ENCODE measurements at places on chromosomes 12 and 14.

- DNase-seq, result no peak
Measured at GRCh38 chr12:20508962-20509361, 140.6 kb downstream of the PDE3A start.

DNA sequence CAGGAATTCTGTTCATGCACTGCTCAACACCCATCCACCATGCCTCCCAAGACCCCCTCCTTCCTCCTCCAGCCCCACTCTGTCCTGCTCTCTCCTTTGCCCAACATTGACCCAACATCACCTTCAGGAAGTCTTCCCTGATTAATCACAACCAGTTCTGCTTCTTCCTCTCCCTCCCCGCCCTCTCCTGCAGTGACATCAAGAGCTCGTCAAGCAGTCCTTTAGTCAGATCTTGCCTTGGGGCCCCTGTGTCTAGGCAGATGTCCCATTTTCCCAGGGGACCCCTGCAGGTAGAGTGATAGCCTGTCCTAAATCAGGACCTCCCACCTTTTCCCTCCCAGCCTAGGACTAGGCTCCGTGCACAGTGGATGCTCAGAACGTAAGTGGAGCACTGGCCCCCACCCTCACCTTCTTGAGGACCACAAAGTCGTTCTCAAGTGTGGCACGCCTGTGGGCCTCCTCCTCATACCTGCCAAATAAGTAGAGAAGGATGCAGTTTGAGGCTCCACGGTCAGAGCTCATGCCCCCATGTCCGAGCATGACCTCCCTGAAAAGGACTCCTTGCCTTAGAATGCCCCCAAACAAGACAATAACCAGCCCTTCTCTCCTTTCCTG is 2.3 kb downstream of the KRT78 start:
- DNase-seq, result no peak

- DNase-seq, result no peak
Measured at GRCh38 chr14:61547186-61548069, 147.9 kb upstream of the HIF1A start.

- DNase-seq, result no peak
Measured at GRCh38 chr12:91513313-91513712, 330.7 kb upstream of the DCN start.

GRCh38 chr14:100651999-100652508 is 64.8 kb upstream of the BEGAIN start:
- DNase-seq, result no peak

- no peak for DNase-seq
Measured at GRCh38 chr12:113136128-113136989, 798 bp upstream of the RASAL1 start.

GRCh38 chr12:98656289-98657101 is 11.4 kb downstream of the APAF1 start:
- DNase-seq, result no peak

GRCh38 chr14:68704736-68705720 is 87.8 kb downstream of the ZFP36L1 start:
- DNase-seq, result no peak

GRCh38 chr14:90658541-90658967 is 157.7 kb downstream of the TTC7B start:
- no peak for DNase-seq

- DNase-seq, result no peak
Measured at GRCh38 chr12:5451251-5451650, 19.3 kb downstream of the NTF3 start.

- no peak for DNase-seq
Measured at GRCh38 chr14:104125011-104125410, 13.4 kb upstream of the KIF26A start.

DNA sequence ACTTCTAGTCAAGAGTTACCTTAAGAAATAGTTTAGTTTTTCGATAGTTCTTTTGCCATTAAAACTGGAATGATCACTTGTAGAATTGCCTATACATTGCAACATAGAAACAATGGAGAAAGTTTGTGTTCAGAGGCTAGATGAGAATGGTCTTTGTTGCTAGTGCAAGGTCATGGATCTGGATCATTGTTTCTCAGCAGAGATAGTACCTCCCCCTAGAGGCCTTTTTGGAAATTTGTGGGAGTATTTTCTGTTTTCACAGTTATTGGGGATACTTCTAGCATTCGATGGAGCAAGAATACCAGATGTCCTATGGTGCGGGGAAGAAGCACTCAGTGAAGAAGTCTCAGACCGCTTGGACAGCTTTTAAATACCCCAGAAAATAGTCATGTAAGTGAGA is 138.8 kb upstream of the HMGA2 start:
- DNase-seq, result no peak

GRCh38 chr14:106276326-106277267 is 750.2 kb downstream of the TMEM121 start:
- DNase-seq, result no peak

- no peak for DNase-seq
Measured at GRCh38 chr12:122958198-122958888, 7.9 kb downstream of the ABCB9 start.

DNA sequence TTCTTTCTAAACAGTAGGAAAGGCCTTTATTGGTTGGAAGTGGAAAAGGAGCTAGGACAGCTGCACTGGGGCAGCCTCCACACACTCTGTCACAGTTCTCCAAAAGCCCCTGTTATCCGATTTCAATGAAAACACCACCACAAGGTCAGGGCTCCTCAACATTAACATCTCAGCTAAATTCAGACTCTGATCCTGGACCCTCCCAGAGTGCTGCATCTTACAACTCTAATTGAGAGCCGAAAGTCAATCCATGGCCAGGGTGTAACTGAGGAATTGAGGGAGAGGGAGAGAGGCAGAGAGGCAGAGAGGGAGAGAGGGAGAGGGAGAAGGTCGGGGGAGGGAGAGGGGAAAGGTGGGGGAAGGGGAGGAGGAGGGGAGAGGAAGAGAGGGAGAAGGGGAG is 32.1 kb downstream of the DICER1 start:
- no peak for DNase-seq

GRCh38 chr14:61179061-61179690 is 102.0 kb downstream of the TMEM30B start:
- no peak for DNase-seq

GRCh38 chr12:23847857-23848256 is 101.6 kb downstream of the SOX5 start:
- no peak for DNase-seq

- no peak for DNase-seq
Measured at GRCh38 chr14:40003773-40004172, 571.5 kb upstream of the FBXO33 start.

GRCh38 chr12:28611449-28611848 is 421.2 kb downstream of the CCDC91 start:
- no peak for DNase-seq

- no peak for DNase-seq
Measured at GRCh38 chr12:28879379-28879778, 269.7 kb upstream of the FAR2 start.

DNA sequence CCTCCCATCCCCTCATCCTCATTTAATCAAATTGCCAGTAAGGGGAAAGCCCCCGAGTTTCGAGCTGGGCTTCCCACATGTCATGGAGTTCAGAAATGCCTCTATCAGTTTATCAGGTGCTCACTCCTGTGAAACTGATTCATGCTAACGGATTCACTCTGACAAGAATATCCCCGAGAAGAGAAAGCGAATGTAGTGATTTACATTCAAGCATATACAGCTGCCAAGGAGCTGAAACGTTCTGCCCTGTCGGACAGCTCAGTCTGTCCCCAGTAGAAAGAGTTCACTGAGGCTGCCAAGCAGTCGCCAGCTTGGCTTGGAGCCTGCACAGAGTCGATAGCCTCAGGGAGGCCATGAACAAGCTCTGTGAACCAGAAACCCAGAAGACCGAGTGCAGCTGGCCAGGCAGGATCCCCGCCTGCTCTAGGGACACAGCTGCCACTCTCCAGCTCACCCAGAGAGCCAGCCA is 88.4 kb downstream of the TMCC3 start:
- DNase-seq, result no peak

DNA sequence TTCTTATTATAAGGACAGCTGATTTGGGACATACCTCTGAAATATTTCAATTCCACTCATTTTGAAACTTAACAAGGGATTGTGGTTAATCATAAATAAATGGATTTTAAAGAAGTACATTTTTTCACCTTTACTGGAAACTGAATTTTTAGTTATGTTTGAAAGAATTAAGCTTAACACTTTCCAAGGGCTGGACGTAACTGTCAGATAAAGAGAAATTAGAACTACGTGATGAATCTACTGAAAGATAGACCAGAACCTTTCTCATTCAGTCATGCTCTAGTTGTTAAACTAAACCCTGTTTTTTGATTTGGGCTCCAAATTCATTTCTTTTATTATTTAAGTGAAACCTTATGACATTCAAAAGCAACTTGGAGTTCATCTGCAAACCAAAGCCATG is 1892.1 kb upstream of the SEL1L start:
- DNase-seq, result no peak

- DNase-seq, result no peak
Measured at GRCh38 chr14:31340297-31341063, 79.9 kb downstream of the HEATR5A start.

GRCh38 chr14:24710403-24711112 is 76.6 kb upstream of the GZMB start:
- DNase-seq, result peak; percentile 29

DNA sequence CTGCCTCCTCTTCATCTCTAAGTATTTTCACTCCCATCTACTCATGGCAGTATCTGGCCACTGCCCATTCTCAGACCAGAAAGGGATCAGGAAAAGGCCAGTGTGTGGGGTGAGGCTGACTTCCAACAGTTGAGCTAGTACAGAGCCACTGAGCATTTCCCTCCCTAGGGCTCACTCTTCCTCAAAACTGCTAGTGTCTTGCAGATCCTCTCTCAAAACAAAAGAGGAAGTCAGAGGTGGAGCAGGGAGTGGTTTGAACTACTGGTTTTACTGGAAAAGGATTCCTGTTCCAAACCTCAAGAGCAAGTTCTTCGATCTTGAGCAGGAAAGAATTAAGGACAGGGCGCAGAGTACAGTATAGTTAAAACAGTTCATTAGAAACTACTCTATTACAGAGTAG is 11.7 kb upstream of the RNASE10 start:
- no peak for DNase-seq

DNA sequence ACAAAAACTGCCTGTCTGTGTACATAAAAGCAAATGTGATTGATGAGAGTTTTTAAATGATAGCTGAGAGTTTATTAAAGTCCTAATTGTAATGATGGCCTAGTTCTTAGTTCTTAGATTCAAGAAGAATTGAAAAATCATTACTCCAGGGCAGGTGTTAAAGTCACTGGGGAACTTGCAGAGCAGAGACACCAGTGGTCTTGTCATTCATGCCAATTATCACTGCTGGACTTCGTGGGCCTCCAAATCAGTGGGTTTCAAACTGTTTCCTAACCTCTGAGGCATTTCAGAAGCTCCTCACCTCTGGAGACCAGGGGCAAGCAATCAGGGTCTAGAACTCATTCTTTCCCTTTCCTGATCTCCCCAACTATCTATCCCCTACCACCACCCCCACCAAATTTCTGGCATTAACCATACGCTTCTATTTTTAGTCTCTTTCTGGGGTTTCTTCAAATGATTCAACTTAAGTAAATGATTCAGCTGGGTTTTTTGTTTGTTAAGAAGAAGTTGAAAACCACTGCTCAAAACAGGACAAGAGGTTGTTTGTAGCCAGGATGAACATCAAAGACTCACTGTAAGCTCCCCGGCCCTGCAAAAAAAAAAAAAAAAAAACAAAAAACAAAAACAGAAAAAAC is 80.1 kb downstream of the CEP83 start:
- DNase-seq, result no peak

- DNase-seq, result no peak
Measured at GRCh38 chr12:100234591-100235304, 32.1 kb downstream of the DEPDC4 start.

- no peak for DNase-seq
Measured at GRCh38 chr14:53538316-53538881, 385.3 kb upstream of the DDHD1 start.

DNA sequence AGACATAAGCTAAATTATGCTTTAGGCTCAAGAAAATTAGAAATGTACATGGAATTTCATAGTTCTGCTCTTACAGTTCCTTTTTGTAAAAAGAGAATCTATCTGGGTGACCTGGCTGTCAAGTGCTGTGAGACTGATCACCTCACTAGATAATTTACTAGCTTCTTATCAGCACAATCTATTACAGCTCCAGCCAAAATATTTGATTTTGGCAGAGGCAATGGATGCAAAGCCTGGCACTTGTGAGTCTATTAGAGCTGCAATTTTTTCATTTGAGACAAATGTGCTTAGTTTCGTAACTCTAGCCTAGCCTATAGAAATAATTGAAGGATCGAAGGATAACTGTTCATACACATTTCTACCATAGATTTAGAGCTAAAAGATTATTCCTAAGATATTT is 927.5 kb downstream of the SLC6A15 start:
- DNase-seq, result no peak

DNA sequence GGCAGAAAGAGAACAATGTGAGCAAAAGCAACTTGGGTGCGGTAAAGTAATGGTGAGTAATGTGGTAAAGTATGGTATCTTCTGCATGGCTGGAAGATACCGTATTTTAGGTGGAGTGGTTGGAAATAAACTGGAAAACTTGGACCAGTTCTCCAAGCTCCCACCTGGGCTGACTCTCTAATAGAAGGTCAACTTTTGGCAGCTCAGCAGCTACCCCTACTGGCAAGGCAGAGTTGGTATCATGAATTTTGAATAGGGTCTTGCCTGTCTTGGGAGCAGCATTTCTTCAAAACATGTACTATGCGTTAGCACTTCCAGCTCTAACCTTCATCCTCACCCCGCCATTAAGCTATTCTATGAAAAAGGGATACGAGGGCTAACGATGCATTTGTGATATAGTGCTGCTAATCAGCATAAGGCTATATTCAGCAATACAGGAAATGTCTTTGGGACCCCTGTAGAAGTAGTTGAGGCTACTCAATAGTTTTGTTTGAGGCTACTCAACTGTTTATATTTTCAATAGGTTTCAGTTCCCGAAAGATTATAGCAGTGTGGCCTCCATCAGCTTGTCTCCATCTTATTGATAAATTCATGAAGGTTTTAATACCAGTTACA is 276.3 kb upstream of the FAR2 start:
- no peak for DNase-seq

All from activated T-helper 1 cell treated with Interleukin-2 at 50 U/mL for 16 hours (primary cell).